Brain pericyte (primary cell): ENCODE measurements at places on chromosomes 3 and 15.

GRCh38 chr15:50241684-50242450 is 23.7 kb downstream of the HDC start:
- DNase-seq, result no peak

DNA sequence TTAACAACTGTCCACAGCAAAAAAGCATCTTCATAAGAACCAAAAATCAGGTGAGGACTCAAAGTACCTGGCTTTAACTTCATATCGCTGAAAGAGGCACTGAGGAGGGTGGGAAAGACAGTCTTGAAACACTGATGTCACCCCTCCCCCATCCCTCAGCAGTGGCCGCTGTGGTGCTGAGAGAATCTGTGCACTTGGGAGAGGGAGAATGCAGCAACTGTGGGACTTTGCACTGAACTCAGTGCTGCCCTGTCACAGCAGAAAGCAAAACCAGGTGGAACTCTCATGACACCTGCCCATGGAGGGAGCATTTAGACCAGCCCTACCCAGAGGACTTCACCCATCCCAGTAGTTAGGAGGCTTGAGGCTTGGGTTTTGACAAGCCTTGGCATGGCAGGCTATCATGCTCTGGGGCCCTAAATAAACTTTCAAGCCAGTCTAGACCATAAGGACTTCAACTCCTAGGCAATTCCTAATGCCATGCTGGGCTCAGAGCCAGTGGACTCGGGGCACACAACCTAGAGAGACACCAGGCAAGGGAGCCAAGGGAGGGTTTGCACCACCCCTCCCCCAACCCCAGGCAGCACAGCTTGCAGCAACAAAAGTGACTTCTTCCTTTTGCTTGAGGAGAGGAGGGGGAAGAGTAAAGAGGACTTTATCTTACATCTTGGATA is 6.1 kb upstream of the ZSCAN2 start:
- no peak for DNase-seq

- no peak for DNase-seq
These were observed 99.5 kb downstream of the ZNF621 start for GRCh38 chr3:40624189-40624769.

DNA sequence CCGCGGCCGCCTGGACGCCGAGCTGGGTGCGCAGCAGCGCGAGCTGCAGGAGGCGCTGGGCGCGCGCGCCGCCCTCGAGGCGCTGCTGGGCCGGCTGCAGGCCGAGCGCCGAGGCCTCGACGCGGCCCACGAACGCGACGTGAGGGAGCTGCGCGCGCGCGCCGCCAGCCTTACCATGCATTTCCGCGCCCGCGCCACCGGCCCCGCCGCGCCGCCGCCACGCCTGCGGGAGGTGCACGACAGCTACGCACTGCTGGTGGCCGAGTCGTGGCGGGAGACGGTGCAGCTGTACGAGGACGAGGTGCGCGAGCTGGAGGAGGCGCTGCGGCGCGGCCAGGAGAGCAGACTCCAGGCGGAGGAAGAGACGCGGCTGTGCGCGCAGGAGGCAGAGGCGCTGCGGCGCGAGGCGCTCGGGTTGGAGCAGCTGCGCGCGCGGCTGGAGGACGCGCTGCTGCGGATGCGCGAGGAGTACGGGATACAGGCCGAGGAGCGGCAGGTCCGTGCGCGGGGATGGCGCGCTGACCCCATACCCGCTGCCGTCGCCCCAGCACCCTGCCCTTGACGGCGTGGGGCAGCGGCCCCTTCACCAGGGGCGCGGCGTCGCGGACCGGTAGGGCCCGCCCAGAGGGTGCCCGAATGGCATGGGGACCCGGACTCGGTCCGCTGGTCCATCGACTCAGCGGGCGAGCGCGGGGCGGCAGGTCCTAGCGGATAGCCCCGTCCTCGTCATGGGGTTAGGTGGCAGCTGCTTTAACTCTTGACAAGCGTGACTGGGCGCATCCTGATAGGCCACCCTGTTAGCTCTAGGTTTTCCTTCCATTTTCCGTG is 848 bp downstream of the SYNM start:
- DNase-seq, result no peak

DNA sequence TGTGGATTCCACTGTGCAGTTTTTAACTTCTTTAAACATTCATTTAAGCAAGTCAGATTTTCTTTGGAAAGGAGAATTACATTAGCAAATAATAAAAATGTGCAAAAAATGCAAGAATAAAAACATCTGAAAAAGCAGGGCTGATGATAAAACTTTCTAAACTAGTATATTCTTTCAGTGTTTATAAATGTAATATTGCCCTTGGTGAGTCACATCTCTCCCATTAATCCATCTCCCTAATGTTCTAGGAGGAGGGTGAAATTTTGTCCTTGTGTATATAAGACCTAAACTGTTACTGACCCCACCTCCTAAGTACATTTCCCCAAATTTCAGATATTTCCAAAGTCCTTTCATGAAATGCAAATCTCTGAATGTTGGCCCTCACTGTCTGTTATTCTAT is 28.5 kb upstream of the DCUN1D1 start:
- no peak for DNase-seq

GRCh38 chr15:71658827-71659729 is 151.3 kb upstream of the NR2E3 start:
- no peak for DNase-seq

GRCh38 chr3:115830764-115831395 is 207.6 kb downstream of the GAP43 start:
- DNase-seq, result no peak

- no peak for DNase-seq
These were observed 57.9 kb downstream of the RGMA start for GRCh38 chr15:93031103-93031464.

GRCh38 chr3:53519065-53519709 is 24.8 kb downstream of the CACNA1D start:
- no peak for DNase-seq
